ENCODE measurements at places on chromosomes 7 and 10. TPM values are rescaled to one million over a fixed set of nuclear protein-coding genes. Genes with fewer than 3 reads are reported as not detected.

DNA sequence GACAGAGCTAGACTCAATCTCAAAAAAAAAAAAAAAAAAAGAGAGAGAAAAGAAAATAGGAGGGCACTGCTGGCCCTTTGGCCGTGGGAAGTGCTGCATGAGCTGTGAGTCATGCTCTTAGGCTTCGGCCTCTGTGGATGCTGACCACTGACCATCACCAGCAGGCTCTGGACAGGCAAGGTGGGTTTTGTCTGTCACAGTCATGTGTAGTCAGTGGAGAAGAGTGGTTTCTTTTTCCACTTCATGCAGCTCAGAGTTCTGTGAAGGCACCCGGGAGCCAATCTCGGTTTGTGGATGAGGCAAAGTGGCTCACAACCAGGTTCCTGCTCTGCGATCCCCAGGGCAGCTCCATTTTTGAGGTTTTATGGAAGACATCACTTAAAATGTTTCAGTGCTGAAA lies 58.1 kb downstream of the PRTFDC1 start:
- H3K4me3 ChIP-seq = no peak overlapping the region
- no peak for DNase-seq
- H3K4me1 ChIP-seq = no peaks in the 10 kb centered on the region
- no peaks in the 10 kb centered on the region for H3K27me3 ChIP-seq
- no peaks in the 10 kb centered on the region for H3K36me3 ChIP-seq

GRCh38 chr10:36341471-36341870 lies 699.4 kb upstream of the FZD8 start:
- no peak overlapping the region for H3K27ac ChIP-seq
- no peaks in the 10 kb centered on the region for H3K36me3 ChIP-seq
- H3K4me1 ChIP-seq = no peaks in the 10 kb centered on the region
- DNase-seq = no peak
- no peak overlapping the region for H3K4me3 ChIP-seq
- H3K27me3 ChIP-seq = no peaks in the 10 kb centered on the region

DNA sequence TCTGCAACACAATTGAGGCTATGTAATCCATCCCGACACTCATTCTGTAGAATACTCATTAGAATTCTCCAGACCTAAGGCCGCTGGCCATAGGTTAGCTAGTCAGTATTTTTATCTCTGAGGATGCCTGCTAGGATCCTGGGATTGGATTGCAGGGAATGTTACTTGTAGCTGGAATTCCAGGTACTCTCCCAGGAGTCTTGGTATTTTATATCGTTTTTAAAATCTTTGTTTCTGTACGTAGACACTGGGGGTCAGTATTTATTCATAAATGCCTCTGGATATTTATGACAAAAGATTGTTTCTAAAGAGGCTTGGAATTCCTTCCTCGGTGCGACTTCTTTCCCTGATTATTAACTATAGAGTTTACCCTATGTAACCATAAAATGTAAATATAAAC lies 40.1 kb downstream of the BPGM start:
- DNase-seq = no peak
- no peak overlapping the region for H3K27ac ChIP-seq
- H3K36me3 ChIP-seq = no peaks in the 10 kb centered on the region
- no peaks in the 10 kb centered on the region for H3K27me3 ChIP-seq
- H3K4me3 ChIP-seq = no peak overlapping the region
- H3K4me1 ChIP-seq = peaks cover 7% of the 10 kb centered on the region

The KCP gene
- 0.88 TPM for total RNA-seq

Measured in breast epithelium (tissue), 4 donors.